ENCODE measurements at places on chromosomes 2 and 18.

GRCh38 chr2:228876276-228876675, 394.8 kb downstream of the PID1 start:
- DNase-seq = no peak

GRCh38 chr2:204280262-204280668, 265.0 kb upstream of the PARD3B start:
- no peak for DNase-seq

DNA sequence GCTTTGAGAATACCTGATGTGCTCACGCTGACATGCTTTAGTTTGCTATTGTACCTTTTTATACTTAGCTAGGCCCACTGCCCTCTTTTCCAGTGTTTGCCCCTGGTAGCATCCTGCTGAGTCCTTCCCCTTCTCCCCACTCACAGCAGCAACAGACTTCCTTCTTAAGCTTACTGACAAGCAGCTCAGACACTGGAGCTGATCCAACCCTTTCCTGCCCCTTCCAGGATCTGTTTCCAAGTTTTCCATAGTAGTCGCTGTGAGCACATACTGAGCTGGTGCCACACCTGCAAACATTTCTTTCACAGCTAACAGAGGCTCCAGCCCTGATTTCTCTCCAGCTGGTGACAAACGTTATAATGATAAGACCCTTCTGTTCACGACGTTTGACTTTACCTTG, 991.4 kb upstream of the CELF4 start:
- DNase-seq = no peak

GRCh38 chr18:21230436-21230835, 11.6 kb upstream of the GREB1L start:
- no peak for DNase-seq

DNA sequence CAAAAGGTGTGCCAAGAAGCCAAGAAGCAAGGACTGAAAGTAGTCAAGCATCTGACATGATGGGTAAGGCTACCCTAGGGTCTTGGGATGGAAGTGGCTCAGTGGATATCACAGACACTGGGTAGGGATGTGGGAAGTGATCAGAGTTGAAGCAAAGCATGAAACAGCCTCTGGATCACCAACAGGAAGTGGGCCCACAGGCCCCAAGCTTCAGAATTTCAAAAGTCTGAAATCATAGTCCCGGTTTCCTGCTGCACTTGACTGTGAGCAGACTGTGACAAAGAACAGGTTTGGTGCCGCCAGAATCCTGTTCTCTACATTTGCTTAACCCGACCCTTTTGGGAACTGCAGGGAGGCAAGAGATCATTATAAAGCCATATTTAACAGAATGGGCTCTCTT, 57.4 kb downstream of the SP100 start:
- no peak for DNase-seq

DNA sequence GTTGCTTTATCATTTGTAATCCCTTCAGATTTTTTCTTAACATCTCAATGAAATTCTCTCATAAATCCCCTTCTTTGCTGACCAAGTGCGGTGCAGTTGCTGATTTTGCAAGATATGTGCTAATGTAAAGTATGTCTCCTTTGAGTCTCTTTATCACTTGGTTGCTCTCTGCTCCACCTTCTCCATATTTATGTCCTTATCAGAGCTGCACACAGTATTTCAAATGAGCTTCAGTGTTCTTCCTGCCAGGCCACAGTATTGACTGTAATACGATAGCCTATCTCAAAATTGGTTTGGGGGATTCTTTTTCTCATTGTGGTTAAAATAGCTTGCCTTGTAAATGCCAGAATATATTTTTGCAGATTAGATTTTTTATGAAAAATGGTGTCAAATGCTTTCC, 32.2 kb downstream of the MAIP1 start:
- DNase-seq = no peak

DNA sequence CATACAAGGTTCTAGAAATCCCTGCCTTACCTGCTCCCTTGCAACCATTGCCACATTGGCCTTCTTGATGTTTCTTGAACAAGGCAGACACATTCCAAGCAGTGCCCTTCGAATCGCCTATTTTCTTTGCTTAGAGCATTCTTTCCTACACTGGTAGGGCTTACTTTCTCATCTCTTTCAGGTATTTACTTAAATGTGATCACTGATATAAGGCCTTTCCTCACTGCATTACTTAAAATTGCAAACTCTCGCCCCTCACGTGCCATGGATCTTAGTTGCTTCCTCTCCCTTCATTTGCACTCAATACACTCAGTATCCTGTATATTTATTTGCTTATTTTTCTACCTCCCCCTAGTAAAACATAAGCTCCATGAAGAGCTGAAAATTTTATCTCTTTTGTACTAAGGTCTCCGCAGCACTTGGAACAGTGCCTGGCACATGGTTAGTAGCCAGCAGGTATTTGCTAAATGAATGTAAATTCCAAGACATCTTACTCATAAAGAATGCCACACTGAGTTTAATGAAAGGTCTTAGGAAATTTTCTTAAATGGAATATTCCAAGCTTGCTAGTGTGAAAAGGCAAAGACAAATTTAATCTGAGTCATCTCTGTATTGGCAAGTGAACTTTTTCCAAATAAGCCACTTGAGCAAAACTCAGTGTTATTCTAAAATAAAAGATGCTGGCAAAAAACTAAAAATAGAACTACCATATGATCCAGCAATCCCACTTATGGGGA, 42.4 kb upstream of the FIGN start:
- peak; percentile 76 for DNase-seq

GRCh38 chr2:75390169-75390568, 170.6 kb downstream of the EVA1A start:
- no peak for DNase-seq

- DNase-seq = no peak
These were observed 74.6 kb upstream of the GPC1 start for GRCh38 chr2:240360645-240361475.

- peak; percentile 6 for DNase-seq
These were observed 68.1 kb upstream of the CSRNP3 start for GRCh38 chr2:165401285-165401852.

DNA sequence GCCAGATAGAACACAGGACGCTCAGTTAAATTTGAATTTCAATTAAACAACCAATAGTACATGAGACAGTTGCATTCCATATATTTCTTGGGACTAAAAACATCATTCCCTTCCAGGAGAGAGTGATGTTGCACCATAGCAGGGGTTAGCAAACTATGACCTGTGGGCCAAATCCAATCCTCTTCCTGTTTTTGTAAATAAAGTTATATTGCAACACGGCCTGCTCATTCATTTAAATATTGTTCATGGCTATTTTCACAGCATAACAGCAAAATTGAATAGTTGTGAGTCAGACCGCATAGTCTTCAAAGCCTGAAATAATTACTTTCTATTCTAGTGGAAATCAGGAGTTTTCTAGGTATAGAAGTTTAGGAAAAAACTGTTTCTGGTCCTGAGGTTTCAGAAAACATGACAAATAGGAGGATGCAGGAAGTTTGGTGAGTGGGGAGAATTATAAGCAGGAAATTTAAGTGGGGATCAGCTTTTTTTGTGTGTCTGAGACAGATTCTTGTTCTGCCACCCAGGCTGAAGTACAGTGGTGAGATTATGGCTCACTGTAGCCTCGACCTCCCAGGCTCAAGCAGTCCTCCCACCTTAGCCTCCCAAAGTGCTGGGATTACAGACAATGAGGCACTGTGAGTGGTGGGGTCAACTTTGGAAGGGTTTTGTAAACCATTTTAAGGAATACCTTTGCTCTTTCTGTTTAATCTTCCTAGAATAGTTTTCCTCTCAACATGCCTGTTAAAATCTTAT, 131.5 kb downstream of the SOCS6 start:
- peak; percentile 82 for DNase-seq

DNA sequence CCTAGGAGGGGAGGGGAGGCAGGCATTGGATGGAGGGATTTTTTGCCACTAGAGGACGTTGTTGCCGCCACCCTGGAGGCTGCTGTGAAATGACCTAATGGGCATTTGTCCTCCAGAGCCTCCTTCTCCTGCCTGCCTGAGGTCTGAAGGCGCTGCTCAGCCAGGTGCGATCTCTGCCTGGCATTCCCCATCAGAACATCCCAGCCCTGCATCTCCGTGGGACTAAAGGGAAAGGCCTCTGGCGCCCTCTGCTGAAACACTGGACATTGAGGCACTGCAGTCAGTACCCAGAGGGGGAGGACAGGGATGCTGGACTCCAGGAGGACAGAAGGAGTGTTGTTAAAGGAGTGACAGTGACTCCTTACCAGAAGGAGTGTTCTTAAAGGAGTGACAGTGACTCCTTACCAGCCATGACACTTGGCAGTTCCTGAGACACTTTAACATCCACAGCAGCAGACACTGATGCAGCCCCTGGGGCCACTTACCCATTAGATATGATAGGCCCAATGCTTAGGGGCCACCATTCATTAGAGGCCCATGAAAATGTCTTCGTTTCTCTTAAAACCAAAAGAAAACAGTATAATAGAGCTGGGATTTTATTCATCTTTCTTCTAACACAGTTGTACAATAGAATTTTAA, 17.0 kb downstream of the THNSL2 start:
- DNase-seq = no peak

- no peak for DNase-seq
These were observed 186.5 kb downstream of the CCDC102B start for GRCh38 chr18:68984342-68984741.

- DNase-seq = no peak
These were observed 271.2 kb downstream of the EN1 start for GRCh38 chr2:118576109-118576855.

GRCh38 chr2:205771031-205771430, 88.7 kb downstream of the NRP2 start:
- DNase-seq = no peak

- DNase-seq = no peak
These were observed 600.7 kb upstream of the ID2 start for GRCh38 chr2:8081130-8081529.

- no peak for DNase-seq
These were observed 79.1 kb upstream of the MGAT4A start for GRCh38 chr2:98809878-98810587.

- DNase-seq = no peak
These were observed 14.2 kb downstream of the PIKFYVE start for GRCh38 chr2:208280234-208280633.

DNA sequence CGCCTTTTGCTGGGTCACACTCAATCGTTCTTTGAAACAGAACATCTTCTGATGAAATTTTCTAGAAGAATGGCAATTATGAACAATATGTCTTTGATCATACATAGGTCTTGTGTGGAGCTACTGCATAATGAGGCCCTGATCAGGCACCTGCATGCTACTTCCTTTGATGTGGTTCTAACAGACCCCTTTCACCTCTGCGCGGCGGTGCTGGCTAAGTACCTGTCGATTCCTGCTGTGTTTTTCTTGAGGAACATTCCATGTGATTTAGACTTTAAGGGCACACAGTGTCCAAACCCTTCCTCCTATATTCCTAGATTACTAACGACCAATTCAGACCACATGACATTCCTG, 532 bp downstream of the UGT1A5 start:
- DNase-seq = no peak
